Gastrocnemius medialis (tissue), 4 donors: ENCODE measurements at places on chromosomes 12 and 14. TPM values are rescaled to one million over a fixed set of nuclear protein-coding genes. Genes with fewer than 3 reads are reported as not detected.

The LRRC10 gene
- not detected for total RNA-seq

The FAM90A1 gene
- not detected for total RNA-seq

The TESPA1 gene
- total RNA-seq: 1.1 TPM

The AEBP2 gene
- 10.9 TPM for total RNA-seq

The CD4 gene
- total RNA-seq: 1.8 TPM

The NPAS3 gene
- total RNA-seq: not detected

The FBXO33 gene
- 6.1 TPM for total RNA-seq

The MMAB gene
- total RNA-seq: 21.2 TPM
